HuH-7 (cell line): ENCODE measurements at places on chromosomes 7 and 10.

- no peak for DNase-seq
These were observed 51.5 kb downstream of the ANKMY2 start for GRCh38 chr7:16594061-16594460.

- no peak for DNase-seq
These were observed 35.3 kb upstream of the DUSP5 start for GRCh38 chr10:110462166-110463095.

DNA sequence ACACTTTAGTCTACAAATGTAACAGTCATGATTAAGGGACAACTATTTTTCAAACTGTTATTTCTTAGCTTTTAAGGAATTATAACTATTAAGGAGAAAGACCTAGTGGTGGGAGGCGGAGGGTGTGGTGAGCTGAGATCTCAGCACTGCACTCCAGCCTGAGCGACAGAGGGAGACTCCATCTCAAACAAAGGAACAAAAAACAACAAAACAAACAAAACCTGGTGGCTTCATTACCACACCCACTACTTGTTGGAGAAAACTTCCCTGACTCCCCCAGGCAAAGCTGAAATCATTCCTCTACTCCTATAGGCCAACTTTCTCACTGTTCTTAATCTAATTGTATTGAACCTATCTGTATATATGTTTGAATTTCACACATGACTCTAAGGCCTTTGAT lies 3.2 kb downstream of the POLR1F start:
- no peak for DNase-seq

DNA sequence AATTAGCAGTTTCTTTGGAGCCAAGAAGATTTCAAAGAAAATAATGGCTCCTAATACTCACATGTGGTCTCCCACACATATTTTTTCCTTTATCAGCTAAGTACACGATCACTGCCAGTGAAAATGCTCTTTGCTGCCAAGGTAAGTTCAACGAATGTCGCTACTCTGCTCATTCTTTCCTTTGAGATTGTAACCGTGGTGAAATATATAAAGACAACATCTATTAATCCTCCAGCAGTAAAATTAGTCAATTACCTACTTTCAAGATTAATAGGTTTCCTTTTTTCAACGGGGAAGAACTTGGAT lies 672.2 kb downstream of the GATA3 start:
- no peak for DNase-seq

GRCh38 chr7:41241641-41242040 lies 461.2 kb downstream of the INHBA start:
- DNase-seq: peak; percentile 13

DNA sequence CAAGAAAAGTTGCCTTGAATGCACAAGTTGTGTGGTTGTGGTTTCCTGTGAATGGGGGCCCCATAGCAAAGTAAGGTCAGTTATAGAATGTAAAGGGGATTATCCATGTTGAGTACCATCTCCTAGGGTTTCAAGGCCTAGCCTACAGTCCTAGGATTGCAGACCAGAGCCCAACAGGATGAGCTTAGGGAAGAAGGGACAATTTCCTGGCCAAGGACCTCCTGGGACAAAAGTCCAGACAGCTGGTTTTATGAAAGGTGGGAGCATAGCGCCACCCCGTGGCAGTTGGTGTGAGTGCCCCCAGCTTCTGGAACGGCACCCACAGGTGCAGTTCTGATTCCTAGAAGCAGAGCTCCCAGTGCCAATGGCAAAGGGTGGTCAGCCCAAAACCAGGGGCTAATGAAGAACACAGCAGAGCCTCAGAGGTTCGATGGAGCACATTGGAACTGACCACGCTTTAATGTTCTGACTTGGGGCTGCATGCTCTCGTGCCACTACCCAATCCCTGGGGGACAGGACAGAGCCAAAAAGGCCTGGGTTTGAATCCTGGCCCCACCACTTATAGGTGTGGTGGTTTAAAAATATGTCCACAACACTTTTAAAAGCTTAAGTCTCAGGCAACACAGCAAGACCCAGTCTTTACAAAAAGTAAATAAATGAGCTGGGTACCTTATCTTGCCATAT lies 25.8 kb upstream of the TMEM120A start:
- peak; percentile 65 for DNase-seq

DNA sequence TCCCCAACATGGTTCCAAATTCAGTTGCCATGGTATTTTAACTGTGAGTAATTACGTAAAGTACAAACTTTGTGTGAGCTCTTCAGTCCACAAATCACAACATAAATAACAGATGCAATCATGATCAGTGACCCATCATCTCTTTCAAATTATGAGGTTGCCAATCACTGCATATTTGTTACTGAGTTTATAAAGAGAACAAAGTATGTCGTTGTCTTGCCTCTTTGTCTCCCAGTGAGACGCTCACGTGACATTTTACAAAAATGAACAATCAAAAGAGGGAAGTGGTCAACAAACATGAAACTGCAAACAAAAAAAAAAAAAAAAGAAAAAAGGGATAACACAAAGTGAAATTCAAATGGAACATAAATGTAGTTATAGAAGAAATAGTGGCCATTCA lies 122.7 kb upstream of the PDSS1 start:
- no peak for DNase-seq

GRCh38 chr7:123537026-123537642 lies 2.7 kb upstream of the IQUB start:
- no peak for DNase-seq

DNA sequence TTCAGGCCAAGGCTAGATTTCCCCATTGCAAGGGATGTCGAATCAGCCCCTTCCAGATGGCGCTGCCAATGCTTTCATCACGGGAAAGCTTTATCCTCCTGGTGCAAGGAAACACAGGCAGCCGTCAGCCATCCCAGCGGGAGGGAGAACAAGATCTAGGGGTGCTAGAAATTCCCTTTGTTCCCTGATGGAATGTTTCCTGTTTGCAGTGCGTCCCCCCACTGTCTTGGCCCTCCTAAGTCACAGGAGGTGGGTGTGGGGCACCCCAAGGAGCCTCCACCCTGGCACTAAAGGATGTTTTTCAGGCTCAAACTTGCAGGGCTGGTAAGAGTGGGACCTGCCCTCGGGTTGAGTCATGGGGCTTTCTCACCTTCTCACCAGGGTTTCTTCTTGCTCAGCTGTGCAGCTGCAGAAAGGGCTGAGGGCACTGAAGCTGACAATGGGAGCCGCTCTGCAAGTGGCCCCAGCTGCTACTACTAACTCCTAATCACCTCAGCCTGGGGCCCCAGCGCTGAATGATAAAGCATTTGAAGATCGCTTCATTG lies 103.6 kb downstream of the PRPF18 start:
- no peak for DNase-seq

GRCh38 chr10:124114696-124115095 lies 21.3 kb upstream of the CHST15 start:
- no peak for DNase-seq

GRCh38 chr7:44634187-44634838 lies 27.9 kb downstream of the OGDH start:
- no peak for DNase-seq

GRCh38 chr10:5827841-5828240 lies 14.6 kb upstream of the GDI2 start:
- no peak for DNase-seq

- DNase-seq: peak; percentile 45
These were observed 19.1 kb upstream of the PVRIG start for GRCh38 chr7:100200693-100201092.

DNA sequence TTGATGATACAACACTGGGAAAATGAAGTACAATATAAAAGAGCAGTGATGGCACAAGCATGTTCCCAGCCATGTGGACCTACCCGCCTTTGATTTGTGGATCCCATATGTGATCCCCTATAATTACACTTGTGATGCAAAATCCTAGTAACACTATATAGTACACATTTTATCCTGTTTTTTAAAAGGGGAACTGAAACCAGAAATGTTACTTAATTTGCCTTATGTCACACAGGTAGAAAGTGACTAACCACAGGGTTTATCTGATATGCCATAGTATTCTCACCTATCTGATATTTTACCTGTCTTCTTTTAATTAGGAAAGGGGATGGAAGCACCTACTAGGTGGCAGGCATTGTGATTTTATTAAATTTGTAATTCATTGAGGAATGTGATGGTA lies 35.0 kb downstream of the ARMC3 start:
- no peak for DNase-seq

DNA sequence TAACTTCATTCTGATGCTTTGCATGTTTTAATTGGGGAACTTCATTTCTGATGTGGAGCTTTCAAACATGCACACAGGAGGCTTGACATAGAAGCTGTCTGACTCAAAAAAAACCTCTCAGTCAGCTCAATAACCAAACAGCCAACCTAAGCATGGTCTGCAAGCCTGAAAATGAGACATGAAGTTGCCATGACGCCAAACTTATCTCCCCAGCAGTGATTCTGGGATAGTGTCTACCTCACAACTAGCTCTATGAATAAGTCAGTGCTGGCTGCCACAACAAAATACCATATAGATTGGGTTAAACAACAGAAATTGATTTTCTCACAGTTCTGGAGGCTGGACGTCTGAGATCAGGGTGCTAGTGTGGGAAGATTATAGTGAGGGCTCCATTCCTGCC lies 244.2 kb downstream of the CCDC3 start:
- DNase-seq: no peak

DNA sequence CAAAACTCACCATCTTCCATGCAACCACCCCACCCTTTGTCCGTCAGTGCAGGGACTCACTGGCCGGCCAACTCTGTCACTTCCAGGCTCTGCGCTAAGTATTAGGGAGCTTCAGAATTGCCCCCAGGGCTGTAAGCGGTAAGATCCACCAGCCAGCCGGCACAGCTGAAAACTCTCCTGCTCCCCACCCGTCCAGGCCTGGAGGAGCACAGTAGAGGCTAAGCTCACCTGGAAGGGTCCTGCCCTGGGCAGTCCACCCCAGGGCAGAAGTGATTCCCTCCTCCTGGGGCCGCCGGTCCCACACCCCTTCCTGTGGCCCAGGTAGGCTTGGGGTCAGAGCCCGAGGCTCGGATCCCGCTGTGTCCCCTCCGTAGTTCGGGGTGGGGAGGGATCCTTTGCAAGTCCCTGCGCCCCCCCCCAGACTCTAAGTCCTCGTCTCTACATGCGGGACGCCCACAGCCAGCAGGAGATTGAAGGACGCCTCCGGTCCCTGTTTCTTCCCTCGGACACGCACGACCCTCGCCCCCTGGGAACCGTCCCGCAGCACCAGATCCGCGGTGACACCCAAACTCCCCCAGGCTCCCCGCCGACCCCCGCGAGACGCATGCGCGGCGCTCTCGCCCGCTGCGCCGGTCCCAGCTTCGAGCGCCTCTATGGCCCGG lies 138.9 kb downstream of the ARHGAP22 start:
- DNase-seq: no peak

- DNase-seq: no peak
These were observed 320.7 kb downstream of the SUGCT start for GRCh38 chr7:40455485-40455884.

DNA sequence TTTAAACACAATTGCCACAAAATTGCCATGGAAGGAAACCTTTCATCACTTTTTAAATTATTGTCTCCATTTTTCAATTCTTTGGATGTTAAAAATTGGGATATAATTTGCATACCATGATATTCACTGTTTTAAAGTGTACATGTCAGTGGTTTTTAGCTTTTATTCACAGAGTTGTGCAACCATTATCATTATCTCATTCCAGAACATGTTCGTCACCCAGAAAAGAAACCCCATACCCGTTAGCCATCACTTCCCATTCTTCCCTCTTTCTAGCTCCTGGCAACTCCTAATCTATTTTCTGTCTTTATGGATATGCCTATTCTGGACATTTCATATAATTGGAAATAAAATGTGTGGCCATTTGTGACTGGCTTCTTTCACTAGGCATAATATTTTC lies 260.3 kb upstream of the FERD3L start:
- no peak for DNase-seq

DNA sequence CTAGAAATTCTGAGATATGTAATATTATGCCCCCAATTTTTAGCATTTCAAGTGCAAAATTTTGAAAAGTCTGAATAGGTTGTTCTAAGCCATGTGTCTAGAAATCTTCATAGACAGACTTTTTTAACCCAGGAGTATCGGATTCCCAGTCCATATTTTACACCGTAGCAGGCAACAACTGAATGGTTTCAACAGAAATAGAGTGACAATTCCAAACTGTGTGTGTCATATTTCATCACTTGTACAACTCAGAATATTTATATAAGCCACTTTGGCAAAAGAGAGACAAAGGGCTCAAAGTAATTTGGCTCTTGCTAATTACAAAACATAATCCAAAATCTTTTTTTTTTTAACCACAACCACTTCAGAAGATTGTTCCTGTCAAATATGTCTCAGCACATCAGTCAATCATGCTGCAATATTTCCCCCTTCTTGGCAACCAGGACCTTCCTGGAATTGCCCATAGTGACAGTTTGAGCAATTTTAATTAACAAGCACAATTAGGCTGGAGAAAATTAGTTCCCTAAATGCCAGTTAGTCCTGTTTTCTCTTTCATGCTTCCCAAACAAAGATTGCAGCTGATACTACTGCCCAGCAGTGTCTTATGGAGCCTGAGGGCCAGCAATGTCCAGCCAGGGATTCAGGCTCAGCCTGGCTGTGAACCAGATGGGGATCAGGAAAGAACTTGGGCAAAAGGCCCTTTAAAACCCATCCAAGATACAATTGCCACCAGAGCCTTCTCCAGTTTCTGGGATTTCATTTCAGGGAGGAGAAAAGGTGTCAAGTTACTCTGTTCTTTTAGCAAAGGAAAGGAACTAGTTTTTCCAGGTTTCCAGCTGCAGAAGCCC lies 533.3 kb upstream of the GHITM start:
- DNase-seq: no peak

- no peak for DNase-seq
These were observed 163.2 kb upstream of the PRR15 start for GRCh38 chr7:29400437-29400836.

DNA sequence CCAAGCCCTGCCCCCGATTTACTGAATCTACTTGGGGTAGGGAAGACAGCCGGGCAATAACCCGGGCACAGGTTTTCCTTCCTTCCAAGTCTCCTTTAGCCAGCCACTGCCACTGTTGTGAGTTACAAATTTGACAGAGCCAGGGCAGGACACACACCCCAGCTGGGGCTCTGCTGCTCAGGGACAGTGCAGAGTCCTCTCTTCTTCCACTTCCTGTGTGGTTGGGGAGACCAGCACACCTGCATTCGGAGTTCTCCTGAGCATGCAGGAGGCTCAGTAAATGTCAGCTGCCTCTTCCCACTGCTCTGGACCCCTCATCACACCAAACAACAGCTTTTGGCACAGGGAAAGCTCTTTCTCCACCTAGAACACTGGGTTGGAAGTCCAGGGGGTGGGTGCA lies 21.3 kb downstream of the CHST15 start:
- DNase-seq: no peak

DNA sequence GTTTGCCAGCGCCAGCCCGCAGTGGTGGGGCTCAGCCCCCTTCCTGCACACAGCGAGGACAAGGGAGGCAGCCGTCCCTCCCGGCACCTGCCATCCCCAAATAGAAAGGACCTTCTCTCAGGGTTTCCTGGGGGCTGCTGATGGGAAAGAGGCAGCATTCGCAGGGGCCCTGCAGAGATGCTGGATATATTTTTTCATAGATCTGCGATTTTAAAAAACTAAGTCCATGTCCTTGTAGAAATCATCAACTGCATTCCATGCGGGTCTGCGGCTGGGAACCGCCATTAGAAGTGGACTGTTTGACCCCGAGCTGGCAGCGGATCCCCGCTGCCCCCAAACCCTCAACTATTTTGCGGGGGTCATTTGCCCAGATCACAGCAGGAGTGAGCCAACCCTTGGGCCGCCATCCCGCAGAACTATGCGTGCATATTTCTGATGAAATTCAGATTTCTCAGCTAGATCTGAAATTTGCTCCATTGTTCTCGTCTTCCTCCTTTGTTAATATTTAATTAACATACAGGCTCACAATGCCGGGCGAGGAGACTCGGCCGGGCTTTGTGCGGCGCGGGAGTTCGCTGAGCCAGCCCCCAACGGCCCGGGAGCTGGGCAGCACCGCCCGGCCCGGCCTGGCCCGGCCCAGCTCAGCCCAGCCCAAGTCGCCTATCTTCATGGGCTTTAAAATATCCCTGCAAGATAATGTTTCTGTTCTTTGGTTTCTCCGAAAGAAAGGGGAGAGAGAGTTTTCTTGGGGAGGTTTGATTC lies 2.0 kb downstream of the EN2 start:
- DNase-seq: no peak
